ENCODE measurements at places on chromosomes 3 and 15. TPM values are rescaled to one million over a fixed set of nuclear protein-coding genes. Genes with fewer than 3 reads are reported as not detected.
A peak's percentile ranks its signal among the peaks of the same experiment; 100 is the strongest.

- H3K27ac ChIP-seq = peak overlapping the region; percentile 100
- no peaks in the 10 kb centered on the region for H3K27me3 ChIP-seq
- DNase-seq = no peak
- peaks cover 18% of the 10 kb centered on the region for H3K4me1 ChIP-seq
- H3K4me3 ChIP-seq = no peak overlapping the region
Observed at GRCh38 chr3:4985330-4986174, 6.3 kb downstream of the BHLHE40 start.

- no peaks in the 10 kb centered on the region for H3K27me3 ChIP-seq
- H3K36me3 ChIP-seq = no peaks in the 10 kb centered on the region
- peaks cover 13% of the 10 kb centered on the region for H3K4me1 ChIP-seq
- no peak for DNase-seq
- H3K27ac ChIP-seq = no peak overlapping the region
Observed at GRCh38 chr15:73962433-73962832, 29.7 kb downstream of the STOML1 start.

CFAP92 gene
- 1.7 TPM for total RNA-seq

DOCK3 gene
- total RNA-seq = 0.28 TPM

- no peak overlapping the region for H3K27ac ChIP-seq
- no peaks in the 10 kb centered on the region for H3K4me1 ChIP-seq
- no peak for DNase-seq
- H3K36me3 ChIP-seq = no peaks in the 10 kb centered on the region
Observed at GRCh38 chr3:193928354-193929209, 207.4 kb upstream of the HES1 start.

DNA sequence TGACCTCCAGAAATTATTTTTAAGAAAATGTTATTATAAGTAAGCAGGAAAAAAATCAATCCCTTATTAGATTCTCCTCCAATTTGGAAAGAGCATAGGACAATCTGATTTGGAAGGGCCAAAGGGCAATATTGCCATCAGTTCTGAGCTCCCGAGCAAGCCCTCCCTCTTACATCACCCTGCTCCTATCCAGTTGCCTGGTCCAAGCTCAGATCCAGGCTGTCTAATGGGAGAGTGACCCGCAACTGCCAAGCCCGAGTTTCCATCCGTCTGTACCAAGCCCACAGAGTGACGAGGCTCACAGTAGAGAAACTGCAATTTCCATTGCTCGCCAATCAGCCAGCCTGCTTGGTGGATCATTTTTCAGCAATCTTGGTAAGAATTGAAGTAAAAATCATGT lies 187.7 kb downstream of the MEX3B start:
- H3K4me3 ChIP-seq = no peak overlapping the region
- DNase-seq = no peak
- no peaks in the 10 kb centered on the region for H3K27me3 ChIP-seq
- no peaks in the 10 kb centered on the region for H3K36me3 ChIP-seq

DNA sequence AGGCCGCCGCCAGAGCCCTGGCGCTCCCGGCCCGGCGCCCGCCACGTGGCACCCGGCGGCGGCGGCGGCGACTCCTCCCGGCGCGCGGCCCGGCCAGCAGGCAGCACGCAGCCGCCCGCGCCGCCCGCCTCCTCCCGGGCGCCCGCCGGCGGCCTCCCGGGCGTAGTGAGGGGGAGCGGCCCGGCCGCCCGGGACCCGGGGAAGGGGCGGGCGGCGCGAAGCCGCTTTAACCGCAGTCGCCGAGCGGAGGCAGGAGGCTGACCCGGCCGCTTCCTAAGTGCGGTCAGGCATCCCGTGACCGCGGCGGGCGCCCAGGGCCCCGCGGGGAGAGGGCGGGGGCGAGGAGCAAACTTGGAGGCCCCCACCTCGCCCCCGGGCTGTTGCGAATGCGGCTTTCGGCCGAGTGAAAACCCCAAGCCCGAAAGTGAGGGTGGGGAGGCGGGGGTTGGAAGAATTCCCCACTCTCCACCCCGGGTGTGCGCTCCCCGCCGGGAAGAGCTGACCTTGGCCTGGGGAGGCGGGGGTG lies 1.7 kb upstream of the HES1 start:
- peak overlapping the region; percentile 98 for H3K27ac ChIP-seq
- H3K27me3 ChIP-seq = no peaks in the 10 kb centered on the region
- H3K36me3 ChIP-seq = no peaks in the 10 kb centered on the region
- peak; percentile 49 for DNase-seq
- H3K4me1 ChIP-seq = no peaks in the 10 kb centered on the region

- H3K4me3 ChIP-seq = no peak overlapping the region
- no peak for DNase-seq
- H3K36me3 ChIP-seq = no peaks in the 10 kb centered on the region
Observed at GRCh38 chr3:63351159-63352007, 73.3 kb downstream of the SYNPR start.

IGSF10 gene
- 5.4 TPM for total RNA-seq

SLC22A13 gene
- total RNA-seq = 5.0 TPM

VIPR1 gene
- 320 TPM for total RNA-seq
